ENCODE measurements at places on chromosomes 13 and 19.
A peak's percentile ranks its signal among the peaks of the same experiment; 100 is the strongest.

- peak; percentile 11 for DNase-seq
Observed at GRCh38 chr13:113448545-113448884, 4.8 kb downstream of the ADPRHL1 start.

- no peak for DNase-seq
Observed at GRCh38 chr13:102441085-102441484, 39.2 kb upstream of the FGF14 start.

- DNase-seq: peak; percentile 93
Observed at GRCh38 chr19:43983912-43984686, at the start of gene ZNF155. TSS of gene ZNF155 (plus strand) at chr19:43984188. CDS start at chr19:43988544, 4,356 bp downstream.

DNA sequence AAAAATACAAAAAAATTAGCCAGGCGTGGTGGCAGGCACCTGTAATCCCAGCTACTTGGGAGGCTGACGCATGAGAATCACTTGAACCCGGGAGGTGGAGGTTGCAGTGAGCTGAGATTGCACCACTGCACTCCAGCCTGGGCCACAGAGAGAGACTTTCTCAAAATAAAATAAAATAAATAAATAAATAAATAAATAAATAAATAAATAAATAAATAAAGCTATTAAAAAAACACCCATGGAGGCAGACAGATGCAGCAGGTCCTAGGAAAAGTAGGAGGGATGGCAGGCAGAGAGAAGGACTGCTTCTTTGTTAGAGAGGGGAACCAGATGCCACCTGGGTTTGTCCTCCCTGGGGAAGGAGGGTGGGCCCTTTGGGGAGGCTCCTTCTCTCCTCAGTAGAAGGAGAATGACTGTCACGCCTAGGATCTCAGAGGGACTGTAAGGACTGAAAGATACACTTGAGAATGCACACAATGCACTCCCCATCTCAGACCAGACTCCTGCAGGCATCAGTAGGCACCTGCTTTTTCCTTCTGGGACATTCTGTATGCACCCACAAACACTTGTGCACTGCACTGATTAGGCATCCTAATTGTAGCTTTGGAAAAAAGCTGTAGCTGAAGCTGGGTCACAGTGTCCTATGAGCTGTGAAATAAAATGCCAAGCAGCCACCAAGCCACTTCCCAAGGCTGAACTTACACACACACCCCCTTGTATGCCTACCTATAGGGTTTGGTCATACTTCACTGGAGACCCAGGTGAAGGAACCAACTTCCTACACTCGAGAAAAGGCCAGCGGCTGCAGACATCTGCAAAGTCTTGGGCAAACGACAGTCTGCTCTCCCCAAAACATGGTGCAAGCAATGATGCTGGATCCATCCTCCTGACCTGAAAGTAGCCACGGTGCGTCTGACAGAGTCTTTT, 18.9 kb upstream of the SLC35E1 start:
- no peak for DNase-seq

DNA sequence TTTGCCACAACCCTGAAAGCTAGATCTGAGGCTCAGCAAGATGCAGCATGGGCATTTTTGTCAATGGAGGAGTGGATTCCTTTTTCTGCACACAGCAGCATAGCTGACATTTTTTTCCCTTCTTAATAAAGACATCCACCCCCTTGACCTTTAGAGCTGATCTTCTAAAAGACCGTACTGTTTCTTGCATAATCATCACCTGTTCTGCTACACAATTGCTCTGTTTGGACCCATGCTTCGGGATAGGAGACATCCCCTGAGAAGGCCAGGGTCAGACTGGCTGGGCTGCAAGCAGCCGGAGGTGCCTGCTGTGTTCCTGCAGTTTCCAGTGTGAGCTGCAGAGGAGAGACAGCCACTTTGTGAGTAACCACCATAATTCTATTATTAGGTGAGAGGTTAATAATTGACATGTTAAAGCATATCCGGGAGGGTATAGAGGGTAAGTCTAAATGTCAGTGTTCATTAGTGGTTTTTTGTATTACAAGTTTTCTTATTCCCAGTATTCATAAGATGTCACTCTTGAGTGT, 108.5 kb upstream of the C1QTNF9B start:
- no peak for DNase-seq

- no peak for DNase-seq
Observed at GRCh38 chr13:107023335-107023734, 455.4 kb upstream of the ARGLU1 start.

DNA sequence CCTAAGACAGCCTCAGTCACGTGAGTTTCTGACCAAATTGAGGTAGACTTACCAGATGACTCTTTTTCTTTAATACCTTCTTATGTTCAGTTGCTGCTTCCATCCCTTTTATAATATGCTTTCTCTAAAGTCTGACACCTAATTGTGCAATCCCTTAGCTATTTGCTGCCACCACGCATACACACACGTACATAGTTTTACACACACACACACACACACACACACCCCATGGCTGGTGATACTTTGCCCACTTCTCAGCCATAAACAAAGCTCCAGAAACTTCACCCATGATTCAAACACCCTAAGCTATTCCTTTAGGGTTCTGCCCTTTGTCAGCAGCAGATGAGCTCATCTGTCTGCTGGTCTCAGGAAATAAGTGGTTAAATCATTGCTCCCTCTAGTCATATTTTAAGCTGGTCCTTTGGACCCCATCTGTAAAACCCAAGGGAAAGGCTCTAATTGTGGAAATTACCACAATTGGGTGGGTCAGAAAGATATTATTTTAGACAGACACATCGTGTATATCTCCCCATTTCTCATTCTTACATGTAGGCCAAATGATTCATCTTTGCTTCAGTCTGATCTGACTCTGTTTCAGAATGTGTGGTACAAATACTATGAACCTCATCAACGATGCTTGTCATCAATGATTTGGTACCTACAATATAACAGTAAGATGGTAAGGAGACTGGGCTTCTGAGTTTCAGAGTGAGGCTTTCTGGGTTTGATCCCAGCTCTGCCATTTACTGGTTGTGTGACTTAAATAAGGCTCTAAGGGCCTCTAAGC, 69.2 kb downstream of the NALCN start:
- no peak for DNase-seq

GRCh38 chr19:33724021-33724720, 72.5 kb upstream of the KCTD15 start:
- DNase-seq: no peak

DNA sequence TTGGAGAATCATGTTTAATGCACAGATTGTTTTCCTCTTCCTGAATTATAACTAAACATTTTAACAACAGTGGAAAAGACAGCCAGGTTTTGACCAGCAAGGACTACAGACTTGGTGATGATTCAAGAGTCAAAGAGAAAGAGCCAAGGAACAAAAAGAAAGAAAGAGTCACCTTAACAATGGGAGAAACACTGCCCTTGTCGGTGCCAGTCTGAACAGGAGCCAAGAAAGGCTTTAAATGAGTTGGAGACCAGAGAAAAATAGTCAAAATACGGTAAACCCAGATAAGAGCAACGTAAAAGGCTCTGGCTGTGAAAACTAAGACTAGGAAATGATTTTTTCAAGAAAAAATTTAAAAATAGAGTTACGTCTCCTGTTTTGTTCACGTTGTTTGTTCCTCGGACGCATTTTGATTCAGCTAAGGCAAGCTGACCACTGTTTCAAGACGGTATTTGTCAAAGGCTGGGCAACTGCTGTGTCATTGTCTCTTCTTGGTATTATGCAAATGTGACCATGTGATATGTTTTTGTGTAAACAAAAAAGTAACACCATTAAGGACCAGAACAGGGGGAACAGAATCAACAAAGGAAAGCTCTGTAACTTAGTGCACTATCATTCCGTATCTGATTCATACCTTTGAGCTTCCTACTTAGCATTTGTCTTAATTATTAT, 634.5 kb downstream of the LIG4 start:
- DNase-seq: no peak

All from hematopoietic multipotent progenitor cell treated with erythropoietin and hydrocortisone succinate and interleukin-3 and kit ligand, for 8 days (in vitro differentiated cells).